Activated T-helper 2 cell treated with anti-CD3 and anti-CD28 coated beads, Interferon-gamma antibody, Interleukin-2, Interleukin-4, amounts not matched to agents 10 μg/mL and 5 μg/mL and 100 μg/mL, durations not matched to agents 14 hours and 24 hours and 36 hours (primary cell): ENCODE measurements at places on chromosomes 3 and 15. TPM values are rescaled to one million over a fixed set of nuclear protein-coding genes. Genes with fewer than 3 reads are reported as not detected.

DNA sequence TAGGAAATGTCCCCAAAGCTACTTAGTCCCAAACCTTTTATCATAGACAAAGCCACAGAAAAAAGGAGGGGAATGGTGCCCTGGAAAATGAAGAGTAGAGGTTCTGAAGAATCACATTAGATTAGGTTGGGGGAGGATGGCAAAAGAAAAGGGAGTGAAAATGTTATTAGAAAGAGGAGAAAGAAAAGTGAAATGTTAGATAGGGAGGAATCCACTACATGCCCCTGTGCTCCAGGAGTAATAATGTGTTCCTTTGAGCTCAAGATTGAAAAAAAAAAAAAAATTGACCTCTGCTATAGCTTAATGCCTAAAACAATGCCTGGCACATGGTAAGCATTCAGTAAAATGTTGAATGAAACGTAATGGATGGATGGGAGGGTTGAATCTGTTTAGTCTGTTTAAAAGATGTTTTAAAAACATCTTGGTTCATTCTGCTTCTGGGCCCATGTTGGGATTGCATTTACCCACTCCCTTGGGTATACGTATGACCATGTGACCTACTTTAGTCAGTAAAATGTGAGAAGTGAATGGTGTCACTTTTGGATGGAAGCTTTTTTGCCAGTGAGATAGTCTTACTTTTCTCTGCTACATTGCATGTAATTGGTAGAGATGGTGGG is 19.0 kb downstream of the MAPK6 start:
- H3K4me1 ChIP-seq: peaks cover 45% of the 10 kb centered on the region
- no peak overlapping the region for H3K27ac ChIP-seq
- DNase-seq: no peak
- H3K27me3 ChIP-seq: no peaks in the 10 kb centered on the region
- peaks cover 29% of the 10 kb centered on the region for H3K36me3 ChIP-seq

- H3K36me3 ChIP-seq: no peaks in the 10 kb centered on the region
- no peak overlapping the region for H3K4me3 ChIP-seq
- DNase-seq: no peak
- H3K27me3 ChIP-seq: no peaks in the 10 kb centered on the region
Observed at GRCh38 chr3:165669967-165670366, 167.3 kb downstream of the BCHE start.

- H3K36me3 ChIP-seq: peaks cover 54% of the 10 kb centered on the region
- H3K4me3 ChIP-seq: no peak overlapping the region
- H3K4me1 ChIP-seq: peaks cover 22% of the 10 kb centered on the region
Observed at GRCh38 chr3:108863799-108864135, 41.2 kb downstream of the TRAT1 start.

Gene SNRPN
- 38.2 and 38.6 TPM in 2 replicates for total RNA-seq

Gene ARPP19
- 178 and 182 TPM in 2 replicates for total RNA-seq

GRCh38 chr15:25427861-25428260 is 11.0 kb downstream of the UBE3A start:
- DNase-seq: no peak
- no peak overlapping the region for H3K27ac ChIP-seq
- peaks cover 58% of the 10 kb centered on the region for H3K36me3 ChIP-seq

- H3K27ac ChIP-seq: no peak overlapping the region
- no peaks in the 10 kb centered on the region for H3K36me3 ChIP-seq
- H3K27me3 ChIP-seq: peaks cover 23% of the 10 kb centered on the region
Observed at GRCh38 chr15:92664178-92664900, 8.8 kb upstream of the FAM174B start.

DNA sequence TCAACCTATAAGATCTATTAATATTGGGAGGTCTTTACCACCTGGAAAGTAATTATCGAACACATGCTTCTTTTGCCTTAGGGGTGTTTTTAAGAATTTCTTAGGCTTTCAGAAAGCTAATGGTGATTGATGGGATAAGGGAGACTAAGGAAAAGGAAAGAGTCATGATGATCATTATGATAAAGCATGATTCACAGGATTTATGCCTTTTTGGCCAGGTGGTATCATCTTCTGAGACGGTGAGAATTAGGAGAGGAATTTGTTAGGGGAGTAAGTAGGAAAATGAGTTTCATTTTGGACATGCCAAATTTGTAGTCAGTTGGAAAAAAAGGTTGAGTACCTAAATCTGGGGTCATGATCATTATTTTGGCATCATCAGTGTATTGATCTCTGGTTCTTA is 8.9 kb downstream of the ARMC8 start:
- peaks cover 14% of the 10 kb centered on the region for H3K4me1 ChIP-seq
- H3K36me3 ChIP-seq: peaks cover 20% of the 10 kb centered on the region
- no peaks in the 10 kb centered on the region for H3K27me3 ChIP-seq
- H3K27ac ChIP-seq: no peak overlapping the region
- no peak for DNase-seq
- H3K4me3 ChIP-seq: no peak overlapping the region
